ENCODE measurements at places on chromosomes 2 and 18. TPM values are rescaled to one million over a fixed set of nuclear protein-coding genes. Genes with fewer than 3 reads are reported as not detected.

Gene FAM124B
- 0.03 TPM for polyA plus RNA-seq

DNA sequence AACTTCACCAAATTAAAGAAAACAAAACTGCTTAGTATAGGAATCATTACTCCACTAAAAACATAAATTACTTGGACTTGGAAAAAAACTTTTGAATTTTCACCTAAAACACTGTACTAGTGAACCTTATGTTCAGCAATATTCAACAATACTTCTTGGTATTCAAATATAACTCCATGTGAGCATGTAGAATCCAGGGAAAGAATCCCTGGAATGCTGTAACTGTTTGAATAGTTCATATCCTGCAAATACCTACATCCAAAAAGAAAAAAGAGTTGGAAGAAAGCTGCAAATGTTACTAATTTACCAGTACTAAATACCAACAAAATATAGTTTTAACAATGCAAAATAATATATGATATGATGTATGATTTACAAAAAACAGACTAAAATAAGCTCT lies 65.4 kb downstream of the IKZF2 start:
- H3K27ac ChIP-seq, result no peak overlapping the region
- no peaks in the 10 kb centered on the region for H3K36me3 ChIP-seq
- H3K4me3 ChIP-seq, result no peak overlapping the region
- H3K27me3 ChIP-seq, result no peaks in the 10 kb centered on the region
- H3K4me1 ChIP-seq, result no peaks in the 10 kb centered on the region

GRCh38 chr2:188193230-188193629 lies 98.4 kb upstream of the GULP1 start:
- peak overlapping the region; percentile 57 for H3K27ac ChIP-seq
- peaks cover 14% of the 10 kb centered on the region for H3K4me1 ChIP-seq
- H3K4me3 ChIP-seq, result no peak overlapping the region
- no peaks in the 10 kb centered on the region for H3K36me3 ChIP-seq
- peak; percentile 56 for DNase-seq

DNA sequence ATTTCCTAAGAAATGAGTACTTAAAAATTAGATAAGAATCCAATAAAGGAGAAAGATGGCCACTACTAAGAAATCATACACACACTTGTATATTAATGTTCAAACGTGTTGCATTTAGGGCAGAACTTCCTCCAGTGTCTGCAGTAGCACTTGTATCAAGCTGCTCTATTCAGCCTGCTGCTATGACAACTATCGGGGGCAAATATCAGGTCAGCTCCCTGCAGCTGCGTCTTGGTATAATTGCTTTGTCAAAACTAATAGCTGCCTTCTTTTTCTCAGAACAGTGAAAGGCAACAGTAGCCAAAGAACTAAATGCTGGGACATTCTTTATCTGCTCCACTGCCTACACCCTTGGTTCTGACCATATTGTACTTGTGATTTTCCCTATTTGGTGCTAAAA lies 300.7 kb downstream of the NOL4 start:
- H3K27me3 ChIP-seq, result no peaks in the 10 kb centered on the region
- no peak overlapping the region for H3K4me3 ChIP-seq
- no peak for DNase-seq
- no peaks in the 10 kb centered on the region for H3K4me1 ChIP-seq

DNA sequence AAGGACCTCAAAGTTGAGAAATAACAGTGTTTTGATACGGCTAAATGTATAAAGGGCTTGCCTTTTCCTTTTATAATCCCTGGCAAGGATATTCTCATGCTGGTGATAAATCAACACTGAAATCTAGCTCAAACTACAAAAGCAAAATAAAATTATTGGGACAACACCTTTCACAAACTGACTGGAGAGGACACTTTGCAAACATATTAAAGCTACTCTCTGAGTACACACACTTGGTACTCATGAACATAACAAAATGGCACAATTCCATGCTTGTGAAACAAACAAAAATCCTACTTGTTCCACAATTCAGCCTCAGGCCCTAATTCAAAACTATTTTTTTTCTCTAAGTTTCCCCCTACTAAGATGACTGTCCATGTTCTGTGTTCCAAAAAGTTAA lies 305.8 kb downstream of the ETAA1 start:
- no peak overlapping the region for H3K27ac ChIP-seq
- no peak for DNase-seq
- no peaks in the 10 kb centered on the region for H3K4me1 ChIP-seq

GRCh38 chr18:2774669-2775068 lies 72.1 kb upstream of the EMILIN2 start:
- H3K4me3 ChIP-seq, result no peak overlapping the region
- H3K27ac ChIP-seq, result no peak overlapping the region
- no peaks in the 10 kb centered on the region for H3K4me1 ChIP-seq
- H3K36me3 ChIP-seq, result peaks cover 13% of the 10 kb centered on the region
- no peaks in the 10 kb centered on the region for H3K27me3 ChIP-seq

DNA sequence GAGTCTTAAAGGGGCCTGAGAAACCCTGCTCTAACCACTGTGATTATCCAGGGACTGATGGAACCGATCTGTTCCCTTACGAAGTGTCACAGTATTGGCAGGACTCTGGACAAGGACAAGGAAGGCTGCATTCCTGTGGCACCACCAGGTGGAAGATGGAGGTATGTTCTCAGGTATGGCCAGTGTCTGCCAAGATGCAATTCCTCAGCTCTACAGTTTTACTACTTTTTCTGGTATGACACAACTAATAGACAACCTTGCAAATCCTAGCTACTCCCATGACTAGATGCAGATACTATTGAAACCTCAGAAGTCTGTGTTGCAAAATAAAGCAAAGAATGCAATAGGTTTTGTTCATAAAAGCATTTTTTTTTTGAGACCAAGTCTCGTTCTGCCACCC lies 14.6 kb downstream of the RAB31 start:
- H3K4me3 ChIP-seq, result no peak overlapping the region
- H3K4me1 ChIP-seq, result peaks cover 18% of the 10 kb centered on the region
- no peak for DNase-seq
- H3K27ac ChIP-seq, result no peak overlapping the region
- no peaks in the 10 kb centered on the region for H3K27me3 ChIP-seq

- H3K36me3 ChIP-seq, result no peaks in the 10 kb centered on the region
- no peak for DNase-seq
- H3K27ac ChIP-seq, result no peak overlapping the region
- no peak overlapping the region for H3K4me3 ChIP-seq
- no peaks in the 10 kb centered on the region for H3K27me3 ChIP-seq
These were observed 60.5 kb upstream of the ZNG1B start for GRCh38 chr2:113376913-113377445.

DNA sequence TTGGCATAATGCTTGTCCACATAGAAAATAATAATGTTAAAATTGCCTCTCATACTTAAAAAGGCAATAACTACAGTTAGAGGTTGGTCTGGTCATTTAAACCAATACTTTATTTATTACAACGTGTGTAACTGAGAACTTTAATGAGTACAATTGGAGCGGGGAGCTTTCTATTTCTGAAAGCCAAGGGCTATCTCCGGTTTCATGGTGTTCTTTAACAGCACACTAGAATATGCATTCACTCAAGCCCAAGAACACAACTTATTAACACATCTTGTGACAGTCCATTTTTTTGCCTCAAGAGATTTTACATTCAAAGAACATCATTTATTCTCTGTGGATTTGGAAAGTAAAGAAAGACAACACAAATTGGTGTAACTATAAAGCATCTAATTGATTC lies 131.8 kb downstream of the KCNH7 start:
- no peak for DNase-seq
- no peaks in the 10 kb centered on the region for H3K27me3 ChIP-seq
- no peaks in the 10 kb centered on the region for H3K4me1 ChIP-seq
- no peak overlapping the region for H3K4me3 ChIP-seq

GRCh38 chr2:121135168-121135853 lies 149.7 kb downstream of the TFCP2L1 start:
- H3K4me3 ChIP-seq, result no peak overlapping the region
- no peak for DNase-seq
- no peaks in the 10 kb centered on the region for H3K4me1 ChIP-seq
- no peaks in the 10 kb centered on the region for H3K27me3 ChIP-seq

GRCh38 chr2:219829667-219830352 lies 202.4 kb downstream of the SLC4A3 start:
- H3K27me3 ChIP-seq, result no peaks in the 10 kb centered on the region
- no peak for DNase-seq
- no peak overlapping the region for H3K27ac ChIP-seq
- no peak overlapping the region for H3K4me3 ChIP-seq

- H3K4me3 ChIP-seq, result peak overlapping the region; percentile 89
- no peak for DNase-seq
- peaks cover 11% of the 10 kb centered on the region for H3K36me3 ChIP-seq
- H3K4me1 ChIP-seq, result peaks cover 12% of the 10 kb centered on the region
These were observed 767 bp downstream of the TPRKB start for GRCh38 chr2:73736378-73736777.

DNA sequence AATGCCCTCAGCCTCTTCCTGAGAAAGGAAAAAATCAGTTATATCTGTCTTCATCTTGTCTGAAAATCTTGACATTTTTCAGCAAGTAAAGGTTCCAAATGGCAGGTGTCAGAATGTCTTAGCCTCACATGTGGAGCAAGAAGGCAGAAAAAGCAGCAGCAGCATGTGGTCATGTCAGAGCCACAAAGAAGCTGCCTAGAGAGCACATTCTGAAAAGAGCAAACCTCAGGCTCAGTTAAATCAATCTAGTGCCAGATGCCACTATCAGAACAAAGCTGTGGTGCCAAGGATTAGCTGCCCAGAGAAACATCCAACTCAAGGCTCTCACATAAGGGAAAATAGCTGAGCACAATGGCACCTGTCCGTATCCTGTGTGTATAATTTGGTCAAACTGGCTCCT lies 105.9 kb downstream of the SRBD1 start:
- H3K4me1 ChIP-seq, result no peaks in the 10 kb centered on the region
- no peaks in the 10 kb centered on the region for H3K27me3 ChIP-seq
- no peak overlapping the region for H3K4me3 ChIP-seq
- DNase-seq, result no peak

GRCh38 chr2:73984203-73984921 lies at the start of gene TET3:
Gene TET3 (plus strand): TSS chr2:73984910. CDS start chr2:73986404, 1,494 bp downstream.
- H3K4me3 ChIP-seq, result peak within 1 kb of the TSS; percentile 72
- no peaks in the 10 kb centered on the region for H3K36me3 ChIP-seq

- no peaks in the 10 kb centered on the region for H3K27me3 ChIP-seq
These were observed 79.6 kb upstream of the GCFC2 start for GRCh38 chr2:75790121-75790813.

DNA sequence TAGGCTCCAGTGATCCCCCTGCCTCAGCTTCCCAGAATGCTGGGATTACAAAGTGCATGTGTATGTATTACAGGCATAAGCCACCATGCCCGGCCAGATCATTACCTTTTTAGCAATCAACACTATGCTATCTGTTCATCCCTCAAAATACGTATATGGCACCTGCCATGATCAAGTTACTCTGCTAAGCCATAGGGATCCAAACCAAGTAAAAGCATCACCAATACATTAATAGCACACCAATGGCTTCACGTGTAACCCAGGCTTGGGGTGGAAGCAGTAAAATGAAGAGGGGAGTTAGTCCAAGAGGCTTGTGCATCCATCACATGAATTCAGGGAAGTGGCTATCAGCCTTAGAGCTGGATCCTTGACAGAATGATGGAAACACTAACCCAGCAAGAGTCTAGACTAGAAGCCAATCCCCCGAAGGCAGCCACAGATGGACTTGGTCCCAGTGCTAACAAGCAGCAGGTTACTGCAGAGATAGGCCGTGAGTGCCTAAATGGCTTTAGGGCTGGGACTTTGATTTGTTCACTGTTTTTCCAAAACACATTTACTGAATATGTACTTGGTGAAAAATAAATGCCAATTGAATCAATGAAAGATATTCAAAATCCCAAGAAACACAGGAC lies 11.3 kb downstream of the HDLBP start:
- peaks cover 8% of the 10 kb centered on the region for H3K36me3 ChIP-seq
- DNase-seq, result no peak
- no peak overlapping the region for H3K4me3 ChIP-seq
- H3K27me3 ChIP-seq, result no peaks in the 10 kb centered on the region

- no peaks in the 10 kb centered on the region for H3K4me1 ChIP-seq
- H3K27me3 ChIP-seq, result peaks cover 2% of the 10 kb centered on the region
- H3K36me3 ChIP-seq, result no peaks in the 10 kb centered on the region
These were observed 17.2 kb upstream of the CD207 start for GRCh38 chr2:70852824-70853223.

GRCh38 chr2:43051338-43051737 lies 175.1 kb downstream of the ZFP36L2 start:
- no peak overlapping the region for H3K4me3 ChIP-seq
- H3K27me3 ChIP-seq, result no peaks in the 10 kb centered on the region
- H3K4me1 ChIP-seq, result peaks cover 36% of the 10 kb centered on the region
- peak; percentile 88 for DNase-seq
- H3K27ac ChIP-seq, result peak overlapping the region; percentile 94

DNA sequence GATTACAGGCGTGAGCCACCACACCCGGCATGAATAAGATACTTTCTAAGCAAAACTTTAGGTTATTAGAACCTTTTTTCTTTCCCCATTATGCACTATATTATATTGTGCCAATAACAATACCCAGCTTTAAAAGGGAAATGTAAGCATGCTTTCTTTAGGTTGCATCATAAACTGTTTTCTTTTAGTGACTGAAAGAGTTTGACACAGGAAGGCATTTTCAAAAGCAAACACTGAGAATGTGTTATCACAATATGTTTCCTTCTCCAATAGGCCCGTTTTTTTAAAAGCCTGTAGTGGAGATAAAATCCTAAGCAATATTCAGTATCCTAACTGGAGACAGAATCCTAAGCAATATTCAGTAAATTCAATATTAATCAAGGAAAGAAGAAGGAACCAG lies 16.7 kb upstream of the EPB41L5 start:
- no peak overlapping the region for H3K27ac ChIP-seq
- no peak overlapping the region for H3K4me3 ChIP-seq
- no peak for DNase-seq
- no peaks in the 10 kb centered on the region for H3K27me3 ChIP-seq
- H3K4me1 ChIP-seq, result no peaks in the 10 kb centered on the region

DNA sequence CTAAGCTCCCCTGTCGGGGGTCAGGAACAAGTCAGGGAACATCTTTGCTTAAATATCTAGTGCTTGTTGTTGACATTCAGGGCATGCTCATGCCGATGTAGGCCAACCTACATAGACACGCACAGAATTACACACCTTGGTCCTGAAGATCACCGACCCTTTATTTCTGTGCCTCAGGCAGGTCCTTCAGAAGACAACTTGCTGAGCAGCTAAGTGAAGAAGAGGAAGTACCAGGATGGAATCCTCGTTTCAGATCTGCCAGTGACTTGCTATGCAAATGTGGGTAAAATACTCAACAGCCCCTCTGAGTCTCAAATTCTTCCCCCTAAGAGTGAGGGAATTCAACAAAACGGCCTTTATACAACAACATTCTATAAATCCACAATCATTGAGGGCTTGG lies 494.7 kb downstream of the BCL11A start:
- no peaks in the 10 kb centered on the region for H3K36me3 ChIP-seq
- H3K4me1 ChIP-seq, result peaks cover 4% of the 10 kb centered on the region
- no peak overlapping the region for H3K4me3 ChIP-seq
- no peak for DNase-seq
- H3K27me3 ChIP-seq, result no peaks in the 10 kb centered on the region

DNA sequence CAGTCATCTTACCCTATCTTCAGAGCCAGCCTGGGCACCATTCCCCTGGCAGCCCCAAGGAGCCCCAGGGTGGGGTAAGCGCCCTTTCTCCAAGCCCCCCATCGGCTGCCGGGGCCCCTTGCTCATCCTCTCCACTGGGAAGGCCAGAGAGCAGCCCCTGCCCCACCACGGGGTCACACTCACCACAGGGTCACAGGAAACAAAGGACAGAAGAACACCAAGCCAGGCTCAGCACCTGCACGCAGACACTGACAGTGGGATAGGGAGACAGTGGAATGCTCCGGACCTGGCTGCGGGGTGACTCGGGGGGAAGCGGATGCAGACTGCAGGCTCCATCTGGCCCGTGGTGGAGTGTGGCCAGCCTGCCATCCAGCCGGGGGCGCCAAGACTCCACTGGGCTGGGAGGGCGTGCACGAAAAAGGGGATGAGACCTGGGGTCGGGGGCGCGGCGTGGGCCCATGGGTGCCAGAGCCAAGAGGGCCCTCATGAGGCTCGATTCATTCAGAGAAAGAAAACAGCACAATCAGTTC lies 21.1 kb downstream of the HDAC4 start:
- no peaks in the 10 kb centered on the region for H3K27me3 ChIP-seq
- no peak overlapping the region for H3K27ac ChIP-seq
- no peak overlapping the region for H3K4me3 ChIP-seq
- DNase-seq, result no peak

All from keratinocyte (primary cell).